ENCODE measurements at places on chromosomes 7 and 10. TPM values are rescaled to one million over a fixed set of nuclear protein-coding genes. Genes with fewer than 3 reads are reported as not detected.
A peak's percentile ranks its signal among the peaks of the same experiment; 100 is the strongest.

GRCh38 chr7:139645572-139646523 lies 122.4 kb downstream of the CLEC2L start:
- peak; percentile 73 for DNase-seq

GRCh38 chr7:117863618-117864017 lies 9.6 kb downstream of the CTTNBP2 start:
- DNase-seq: no peak

GRCh38 chr7:41029072-41029499 lies 673.8 kb downstream of the INHBA start:
- no peak for DNase-seq

PON1 gene
- polyA plus RNA-seq: 0.93 TPM

ELFN1 gene
- 17.3 TPM for polyA plus RNA-seq

EVX1 gene
- polyA plus RNA-seq: 0.07 TPM

Data from left renal pelvis (tissue), 4 donors.